ENCODE measurements at places on chromosomes 6 and 20.

GRCh38 chr20:57167971-57168701, 98.3 kb downstream of the BMP7 start:
- DNase-seq, result no peak

GRCh38 chr6:129672881-129673631, 36.9 kb downstream of the ARHGAP18 start:
- DNase-seq, result no peak

DNA sequence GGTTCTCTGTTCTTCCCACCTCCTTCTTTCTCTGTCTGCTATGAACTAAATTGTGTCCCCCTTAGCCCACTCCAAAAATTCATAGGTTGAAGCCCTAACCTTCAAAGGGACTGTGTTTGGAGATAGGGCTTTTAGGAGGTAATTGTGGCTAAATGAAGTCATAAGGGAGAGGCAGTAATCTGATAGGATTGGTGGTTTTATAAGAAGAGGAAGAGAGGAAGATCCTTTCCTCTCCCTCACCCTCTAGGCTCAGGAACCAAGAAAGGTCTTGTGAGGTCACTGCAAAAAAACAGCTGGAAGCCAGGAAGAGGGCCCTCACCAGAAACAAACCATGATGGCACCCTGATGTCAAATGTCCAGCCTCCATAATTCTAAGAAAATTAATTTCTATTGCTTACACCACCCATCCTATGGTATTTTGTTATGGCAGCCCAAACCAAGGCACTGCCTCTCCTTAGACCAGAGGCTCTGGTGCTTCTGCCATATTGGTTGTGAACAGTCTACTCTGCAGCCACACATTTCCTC, 135.1 kb upstream of the COL21A1 start:
- no peak for DNase-seq

DNA sequence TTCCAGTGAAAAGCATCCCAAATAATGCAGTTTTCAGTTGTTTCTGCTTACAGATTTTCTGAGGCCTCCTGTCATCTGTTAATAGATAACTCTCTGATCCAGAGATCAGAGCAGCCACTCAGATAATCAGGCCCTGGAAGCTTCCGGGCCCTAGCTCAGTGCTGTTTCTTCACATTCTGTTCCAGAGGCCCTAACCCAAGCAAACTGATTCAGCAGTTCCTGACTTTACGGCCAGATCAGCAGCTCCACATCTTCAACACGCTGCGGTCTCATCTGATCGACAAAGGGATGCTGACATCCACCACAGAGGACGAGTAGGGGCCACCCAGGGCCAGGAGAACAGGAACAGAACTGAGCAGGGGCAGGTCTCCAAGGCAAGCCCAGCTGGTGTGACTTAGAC, 63.1 kb downstream of the CDS2 start:
- no peak for DNase-seq

DNA sequence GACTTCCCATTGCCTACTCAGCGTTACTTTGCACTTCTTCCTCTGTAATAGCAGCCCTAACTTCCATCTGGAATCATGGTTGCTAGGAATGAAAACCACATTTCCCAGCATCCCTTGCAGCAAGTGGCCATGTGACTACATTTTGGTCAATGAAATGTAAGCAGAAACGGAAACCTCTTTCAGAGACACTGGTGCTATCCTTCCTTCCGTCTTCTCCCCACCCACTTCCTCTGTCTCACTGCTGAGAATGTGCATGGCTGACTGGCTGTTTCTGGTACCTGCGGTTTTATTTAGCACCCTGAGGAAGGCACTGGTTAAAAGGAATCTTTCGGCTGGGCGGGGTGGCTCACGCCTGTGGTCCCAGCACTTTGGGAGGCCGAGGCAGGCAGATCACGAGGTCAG, 107.4 kb downstream of the SCML4 start:
- no peak for DNase-seq

- no peak for DNase-seq
Measured at GRCh38 chr20:48606172-48606840, 221.5 kb downstream of the PREX1 start.

GRCh38 chr20:33751775-33752174, 20.0 kb downstream of the ZNF341 start:
- DNase-seq, result no peak

- DNase-seq, result peak; percentile 45
Measured at GRCh38 chr6:72619883-72620696, 1.8 kb upstream of the KCNQ5 start.

DNA sequence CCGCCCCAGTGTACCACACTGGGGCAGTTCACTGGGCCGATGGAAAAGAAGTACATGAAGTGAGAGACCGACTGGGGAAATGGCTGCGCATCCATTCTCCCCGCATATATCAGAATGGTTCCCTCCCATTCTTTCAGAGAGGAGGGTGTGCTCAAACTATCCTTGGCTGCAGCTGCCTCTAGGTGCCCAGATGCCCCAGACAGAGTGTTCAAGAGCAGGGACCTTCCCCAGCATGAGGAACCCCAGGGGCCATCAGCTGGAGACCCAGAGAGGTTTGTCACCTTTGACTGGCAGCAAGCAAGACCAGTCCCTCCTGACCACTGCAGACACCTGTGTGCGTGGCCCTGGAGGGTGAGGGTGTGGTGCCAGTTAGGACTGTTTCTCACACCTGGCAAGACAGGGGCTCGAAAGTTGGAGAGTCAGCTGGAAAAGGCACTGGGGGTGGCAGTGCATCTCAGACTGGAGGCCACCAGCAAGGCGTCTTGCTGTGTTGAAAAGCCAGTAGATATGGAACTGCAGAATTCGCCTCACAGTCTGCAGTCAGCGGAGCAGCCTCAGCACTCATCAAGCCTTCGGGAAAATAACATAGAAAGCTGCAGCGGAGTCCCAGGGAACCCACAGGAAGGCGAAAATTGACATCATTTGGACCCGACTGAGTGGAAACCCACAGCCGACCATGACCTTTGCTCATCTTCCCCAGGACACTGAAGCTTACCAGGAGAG, 76.7 kb downstream of the GPR6 start:
- no peak for DNase-seq

- DNase-seq, result no peak
Measured at GRCh38 chr20:58407966-58408557, 19.0 kb downstream of the VAPB start.

DNA sequence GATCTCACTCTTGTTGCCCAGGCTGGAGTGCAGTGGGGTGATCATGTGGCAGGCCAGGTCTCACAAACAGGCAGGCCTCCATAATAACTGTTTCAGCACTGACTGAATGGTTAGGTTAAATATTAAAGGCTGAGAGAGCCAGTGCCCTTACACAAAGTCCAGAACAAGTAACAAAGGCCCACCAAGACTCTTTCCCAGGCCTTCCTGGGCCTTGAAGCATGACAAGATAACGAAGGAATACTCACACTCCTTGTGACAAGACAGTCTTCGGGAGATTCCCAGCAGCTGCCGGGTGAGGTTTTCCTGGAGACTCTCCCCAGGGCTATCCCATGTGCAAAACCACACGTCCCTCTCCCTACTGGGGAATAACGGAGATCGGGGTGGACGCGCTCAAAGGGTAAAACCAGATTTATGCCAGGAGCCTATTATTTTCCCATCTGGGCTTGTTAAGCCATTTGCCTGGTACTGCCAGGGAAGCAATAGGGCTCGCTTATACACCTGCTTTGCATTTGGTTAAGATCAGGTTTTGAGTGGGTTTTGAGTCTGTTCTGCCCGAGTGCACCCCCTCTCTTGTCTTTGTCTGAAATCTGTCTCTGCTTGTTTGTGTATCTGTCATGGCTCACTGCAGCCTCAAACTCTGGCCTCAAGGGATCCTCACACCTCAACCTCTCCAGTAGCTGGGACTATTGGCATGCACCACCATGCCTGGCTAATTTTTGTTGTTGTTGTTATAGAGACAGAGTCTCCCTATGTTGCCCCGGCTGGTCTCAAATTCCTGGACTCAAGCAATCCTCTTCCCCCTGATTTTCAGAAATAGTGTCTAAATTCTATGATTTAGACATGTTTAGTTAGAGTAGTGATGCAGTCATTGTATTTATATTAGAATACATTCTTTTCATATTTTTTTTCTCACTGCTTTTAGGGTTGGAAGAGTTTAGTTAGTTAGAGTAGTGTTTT, 1.4 kb upstream of the ENPP3 start:
- DNase-seq, result no peak

- DNase-seq, result no peak
Measured at GRCh38 chr6:43301081-43301870, 3.2 kb downstream of the SLC22A7 start.

GRCh38 chr6:127768223-127768622, 132.6 kb downstream of the THEMIS start:
- DNase-seq, result no peak

DNA sequence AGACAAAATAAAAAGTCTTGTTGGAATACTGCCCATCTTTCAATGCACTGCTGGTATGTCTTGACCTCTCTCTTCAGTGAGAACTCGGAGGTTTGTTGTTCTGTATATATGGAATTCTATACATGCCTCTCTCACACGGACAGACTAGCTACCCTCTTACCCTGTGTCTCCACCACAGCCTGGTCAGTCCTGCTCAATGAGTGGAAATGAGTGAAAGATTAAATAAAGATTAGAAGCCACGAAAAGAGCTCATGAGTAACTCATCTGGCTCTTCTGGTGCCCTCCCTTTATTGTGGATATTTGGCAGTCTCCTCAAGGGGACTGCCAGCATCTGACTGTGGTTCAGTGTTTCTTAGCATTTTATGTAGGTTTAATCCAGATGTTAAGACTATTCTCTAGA, 262.8 kb upstream of the MAP3K7 start:
- no peak for DNase-seq

- no peak for DNase-seq
Measured at GRCh38 chr6:149544646-149545257, 1.1 kb downstream of the PPIL4 start.

GRCh38 chr6:29589423-29590048, 4.6 kb downstream of the OR2H2 start:
- DNase-seq, result peak; percentile 9

GRCh38 chr6:155645325-155645724, 189.7 kb upstream of the NOX3 start:
- DNase-seq, result no peak

DNA sequence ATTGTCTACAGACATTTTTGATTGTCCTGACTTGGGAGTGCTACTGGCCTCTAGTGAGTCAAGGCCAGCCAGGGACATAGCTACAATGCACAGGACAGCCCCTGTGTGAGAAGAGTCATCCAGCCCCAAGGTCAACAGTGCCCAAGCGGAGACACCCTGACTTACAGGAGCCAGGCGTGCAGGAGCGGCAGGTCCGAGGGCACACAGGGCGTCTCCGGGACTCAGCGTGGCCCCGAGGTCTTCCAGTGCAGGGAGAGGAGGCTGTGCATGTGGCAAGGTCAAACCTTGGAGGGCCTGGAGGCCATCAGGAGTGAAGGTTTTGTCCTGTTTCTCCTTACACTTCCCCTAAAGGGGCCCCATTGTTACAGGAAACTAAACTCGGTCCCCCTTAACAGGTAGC, 41.3 kb upstream of the QKI start:
- DNase-seq, result no peak

Measured in activated CD8-positive, alpha-beta memory T cell treated with anti-CD3 and anti-CD28 coated beads for 48 hours (primary cell).